ENCODE measurements at places on chromosomes 2 and 18.

GRCh38 chr2:46082531-46083485 lies 214.4 kb upstream of the EPAS1 start:
- DNase-seq = no peak

- DNase-seq = peak; percentile 80
These were observed 89.6 kb downstream of the UXS1 start for GRCh38 chr2:106104332-106105062.

- DNase-seq = no peak
These were observed 7.0 kb downstream of the CTIF start for GRCh38 chr18:48545757-48546321.

GRCh38 chr2:162103443-162104009 lies 29.5 kb upstream of the DPP4 start:
- no peak for DNase-seq

GRCh38 chr2:113895301-113895700 lies 5.4 kb downstream of the ACTR3 start:
- no peak for DNase-seq

DNA sequence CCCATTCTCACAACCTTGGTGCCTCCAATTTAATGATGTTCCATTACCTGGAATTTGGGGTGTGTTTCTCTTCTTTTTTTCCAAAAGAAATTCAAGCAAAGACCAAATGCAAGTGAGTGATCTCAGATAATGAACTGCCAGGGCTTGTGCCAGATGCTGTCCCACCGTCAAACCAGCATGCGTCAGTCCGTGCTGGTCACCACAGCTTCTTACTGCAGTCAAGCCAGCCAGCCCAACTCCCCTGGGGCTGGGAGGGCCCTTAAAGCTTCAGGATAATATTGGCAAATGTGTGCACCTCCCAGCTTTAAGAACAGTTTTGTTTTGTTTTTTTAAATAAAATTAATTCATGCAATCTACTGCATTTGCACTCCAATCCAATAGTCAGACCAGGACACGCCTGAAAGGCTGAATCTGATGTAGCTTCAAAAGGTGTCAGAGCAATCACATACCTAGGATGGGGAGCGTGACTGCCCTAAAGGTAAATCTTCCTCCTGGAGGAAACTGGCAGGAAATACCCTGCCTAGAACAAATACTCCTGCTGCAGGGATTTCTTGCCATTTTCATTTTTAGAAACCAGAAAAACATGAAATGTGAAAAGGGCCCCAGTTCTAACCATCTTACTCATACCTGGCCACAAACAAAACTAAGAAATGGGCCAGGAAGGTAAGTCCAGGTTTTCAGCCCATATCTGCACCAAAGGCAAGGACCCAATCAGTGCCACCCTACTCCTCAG lies 26.8 kb upstream of the SP3 start:
- no peak for DNase-seq

- DNase-seq = no peak
These were observed 204.1 kb upstream of the HAAO start for GRCh38 chr2:42996528-42996927.

GRCh38 chr2:157359628-157360027 lies 34.0 kb upstream of the ERMN start:
- DNase-seq = no peak
